GM03348 (cell line): ENCODE measurements at places on chromosomes 5 and 9.

DNA sequence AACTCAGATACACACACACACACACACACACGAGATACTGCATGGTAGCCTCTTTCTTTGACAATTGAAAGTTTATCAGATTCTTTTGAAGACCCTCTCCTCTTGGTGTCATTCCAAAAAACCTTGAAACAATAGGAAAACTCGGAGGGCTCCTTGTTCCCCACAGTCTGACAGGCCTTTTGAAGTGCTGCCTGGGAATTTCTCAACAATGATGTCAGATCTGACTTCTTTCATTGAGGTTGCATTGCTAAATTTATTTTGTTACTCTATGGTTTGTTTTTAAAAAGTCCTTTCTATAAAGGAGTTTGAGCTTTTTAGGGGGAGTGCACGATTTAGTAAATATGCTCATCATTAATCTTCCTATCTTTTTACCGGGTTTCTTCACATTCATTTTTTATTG, 583.9 kb downstream of the SEMA5A start:
- DNase-seq = no peak

- DNase-seq = no peak
Measured at GRCh38 chr9:695252-695651, 146.2 kb upstream of the DMRT1 start.

- no peak for DNase-seq
Measured at GRCh38 chr5:78793907-78794662, 145.5 kb upstream of the LHFPL2 start.

- no peak for DNase-seq
Measured at GRCh38 chr5:88890070-88890781, 7.2 kb upstream of the MEF2C start.

- no peak for DNase-seq
Measured at GRCh38 chr9:98043915-98044314, 12.6 kb upstream of the NANS start.

GRCh38 chr5:172223901-172224873, 30.2 kb downstream of the EFCAB9 start:
- no peak for DNase-seq

- peak; percentile 16 for DNase-seq
Measured at GRCh38 chr5:40570408-40571129, 109.1 kb upstream of the PTGER4 start.

- DNase-seq = peak; percentile 39
Measured at GRCh38 chr5:115544043-115544435, 536 bp downstream of the FEM1C start.

- DNase-seq = peak; percentile 0
Measured at GRCh38 chr5:756171-756570, 28.4 kb downstream of the ZDHHC11B start.

GRCh38 chr5:130710596-130710995, 454.5 kb downstream of the HINT1 start:
- DNase-seq = no peak

DNA sequence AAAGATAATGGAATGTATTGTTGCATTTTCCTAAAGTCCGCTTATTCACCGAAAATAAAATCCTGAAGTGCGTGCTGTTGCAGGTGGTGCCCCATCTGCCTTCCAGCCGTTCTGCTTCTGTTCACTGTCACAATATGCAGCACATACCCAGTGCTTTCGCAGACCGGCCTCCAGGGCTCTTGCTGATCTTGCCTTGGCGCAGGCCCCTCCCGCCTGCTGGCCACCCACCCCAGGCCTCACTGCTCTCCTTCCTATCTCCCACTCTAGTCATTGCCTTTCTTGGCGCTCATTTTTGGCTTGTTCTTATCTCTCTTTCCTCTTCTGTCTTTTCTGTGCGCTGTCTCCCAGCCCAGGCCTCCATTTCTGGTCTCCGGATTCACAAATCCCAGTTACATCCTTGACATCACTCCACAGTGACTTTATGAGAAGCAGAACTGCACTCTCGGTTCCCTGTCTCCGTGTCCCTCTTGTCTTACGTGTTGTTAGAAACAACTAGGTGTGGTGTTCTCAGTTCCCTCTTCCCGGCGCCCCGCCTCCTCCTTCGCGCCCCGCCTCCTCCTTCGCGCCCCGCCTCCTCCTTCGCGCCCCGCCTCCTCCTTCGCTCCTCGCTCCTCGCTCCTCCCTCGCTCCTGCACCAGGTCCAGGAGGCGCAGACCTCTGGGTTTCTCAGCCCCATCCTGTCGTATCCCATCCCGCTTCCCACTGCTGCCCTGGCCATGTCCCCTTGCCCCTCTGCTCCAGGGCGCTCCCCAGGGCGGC, 201.7 kb upstream of the OTULINL start:
- DNase-seq = no peak

GRCh38 chr5:146490089-146490843, 25.7 kb downstream of the GPR151 start:
- DNase-seq = no peak

- no peak for DNase-seq
Measured at GRCh38 chr5:176697934-176698538, 50.8 kb downstream of the TSPAN17 start.

GRCh38 chr9:79471580-79472543, 99.9 kb upstream of the TLE4 start:
- peak; percentile 48 for DNase-seq

- DNase-seq = no peak
Measured at GRCh38 chr5:152094060-152094459, 169.4 kb upstream of the GLRA1 start.

DNA sequence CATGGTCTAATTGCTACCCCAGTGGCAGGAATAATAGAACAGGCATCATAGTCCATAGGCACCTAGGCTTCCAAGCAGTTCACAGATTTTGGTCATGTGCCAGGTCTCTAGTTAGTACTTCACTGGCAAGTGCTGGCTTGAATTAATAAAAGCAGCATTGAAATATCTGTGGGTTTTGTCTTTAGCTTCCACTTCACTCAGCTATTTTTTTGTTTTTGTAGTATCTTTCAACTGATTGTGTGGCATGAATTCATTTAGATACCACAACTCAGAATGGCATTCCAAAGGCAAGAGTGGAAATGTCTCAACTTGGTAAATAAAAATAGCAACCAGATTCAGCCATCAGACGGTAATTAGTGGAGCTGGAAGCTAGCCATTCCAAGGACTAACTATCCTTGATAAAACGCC, 27.9 kb upstream of the ITGA2 start:
- no peak for DNase-seq

- DNase-seq = no peak
Measured at GRCh38 chr5:132202711-132203463, 24.8 kb downstream of the P4HA2 start.

DNA sequence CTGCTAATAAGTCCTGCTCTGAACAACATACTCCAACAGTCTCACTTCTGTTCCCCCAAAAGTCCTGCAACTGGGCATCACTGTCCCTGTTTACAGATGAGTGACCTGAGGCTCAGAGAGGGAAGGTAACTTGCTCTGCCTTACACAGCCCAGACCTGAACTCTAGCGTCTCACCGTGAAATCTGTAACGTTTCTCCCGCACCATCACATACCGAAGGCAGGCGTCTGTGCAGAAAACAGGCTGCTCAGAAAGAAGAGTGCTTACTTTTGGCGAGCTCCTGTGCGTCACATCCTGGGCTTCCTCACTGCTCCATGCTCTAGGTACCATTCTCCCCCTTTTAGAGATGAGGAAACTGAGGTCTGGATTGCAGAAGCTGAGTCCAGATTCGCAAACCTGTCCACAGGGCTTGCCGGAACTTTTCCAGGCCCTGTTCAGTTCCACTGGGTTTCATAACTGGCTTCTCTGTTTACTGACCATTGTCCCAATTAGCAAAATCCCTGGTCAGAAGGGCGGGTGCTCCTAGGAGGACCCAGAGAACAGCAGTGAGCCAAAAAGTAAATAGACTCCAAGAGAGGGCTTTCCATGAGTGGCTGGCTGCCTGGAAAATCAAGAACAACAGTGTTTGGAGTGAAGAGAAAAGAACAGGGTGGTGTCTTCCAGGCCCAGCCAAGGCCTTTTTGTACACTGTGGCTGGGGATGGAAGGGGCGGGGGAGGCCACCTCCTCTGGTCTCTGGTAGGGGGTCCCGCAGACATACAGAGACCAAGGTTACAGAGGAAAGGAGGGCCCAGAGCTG, 27.1 kb downstream of the GSN start:
- DNase-seq = no peak
